Activated effector memory CD4-positive, alpha-beta T cell treated with Interleukin-2 at 50 U/mL for 16 hours (primary cell): ENCODE measurements at places on chromosomes 1 and 21.

DNA sequence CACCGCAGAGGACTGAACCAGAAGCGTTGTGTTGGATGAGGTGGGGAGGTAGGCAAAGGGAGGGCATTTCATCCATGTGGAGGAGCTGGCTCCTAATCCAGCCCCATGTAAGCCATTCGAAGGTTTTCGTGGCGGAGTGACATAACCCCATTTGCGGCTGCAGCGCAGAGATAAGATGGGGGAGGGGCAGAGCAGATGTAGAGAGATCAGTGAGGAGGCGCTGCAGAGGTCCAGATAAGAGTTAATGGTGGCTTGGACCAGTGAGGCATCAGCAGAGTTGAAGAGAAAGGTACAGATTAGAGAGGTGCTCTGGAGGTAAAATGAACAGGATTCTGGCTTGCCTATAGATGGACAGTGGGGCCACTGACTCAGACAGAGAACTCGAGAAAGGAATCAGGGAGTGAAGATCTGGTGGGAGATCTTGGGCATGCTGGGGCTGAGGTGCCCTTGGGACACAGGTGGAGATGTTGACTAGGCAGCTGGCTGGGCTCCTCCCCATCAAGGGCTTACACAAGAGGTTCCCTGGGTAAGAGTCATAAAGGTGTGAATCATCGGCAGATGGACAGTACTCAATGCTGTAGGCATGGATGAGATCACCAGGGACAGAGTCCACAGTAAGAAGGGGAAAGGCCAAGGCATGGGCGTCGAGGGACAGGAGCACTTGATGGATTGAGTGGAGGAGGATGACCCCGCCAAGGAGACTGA lies 7.8 kb upstream of the PTPRF start:
- DNase-seq: no peak

DNA sequence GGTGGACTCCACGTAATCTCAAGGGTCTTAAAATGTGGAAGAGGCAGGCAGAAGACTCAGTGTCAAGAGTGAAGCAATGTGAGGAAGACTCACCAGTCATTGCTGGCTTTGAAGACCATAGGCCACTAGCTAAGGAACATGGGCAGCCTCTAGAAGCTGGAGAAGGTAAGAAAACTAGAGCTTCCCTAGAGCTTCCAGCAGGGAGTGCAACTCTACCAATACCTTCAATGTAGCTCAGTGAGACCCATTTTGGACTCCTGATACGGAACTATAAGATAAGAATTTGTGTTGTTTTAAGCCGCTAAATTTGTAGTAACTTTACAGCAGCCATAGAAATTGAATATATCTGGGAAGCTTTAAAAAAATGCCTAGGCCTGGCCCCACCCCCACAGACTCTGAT lies 18.9 kb downstream of the METTL13 start:
- no peak for DNase-seq

DNA sequence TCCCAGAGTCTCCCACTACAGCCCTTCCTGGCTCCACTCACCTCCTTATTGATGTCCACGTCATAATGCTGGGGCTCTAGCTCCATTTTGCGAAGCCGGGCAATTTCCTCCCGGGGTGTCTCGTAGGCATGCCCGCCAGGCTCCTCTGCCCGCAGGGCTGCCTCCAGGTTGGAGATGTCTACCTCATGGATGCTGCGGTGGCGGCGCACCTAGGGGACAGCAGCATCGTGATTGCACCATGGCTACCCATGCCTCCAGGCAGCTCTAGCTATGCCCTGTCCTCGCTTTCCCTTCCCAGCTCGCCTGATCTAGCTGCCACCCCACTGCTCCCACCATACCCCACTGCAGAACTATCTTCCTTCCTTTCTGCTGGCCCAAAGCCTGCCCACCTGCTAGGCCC lies 15.1 kb upstream of the GOLT1A start:
- DNase-seq: no peak

DNA sequence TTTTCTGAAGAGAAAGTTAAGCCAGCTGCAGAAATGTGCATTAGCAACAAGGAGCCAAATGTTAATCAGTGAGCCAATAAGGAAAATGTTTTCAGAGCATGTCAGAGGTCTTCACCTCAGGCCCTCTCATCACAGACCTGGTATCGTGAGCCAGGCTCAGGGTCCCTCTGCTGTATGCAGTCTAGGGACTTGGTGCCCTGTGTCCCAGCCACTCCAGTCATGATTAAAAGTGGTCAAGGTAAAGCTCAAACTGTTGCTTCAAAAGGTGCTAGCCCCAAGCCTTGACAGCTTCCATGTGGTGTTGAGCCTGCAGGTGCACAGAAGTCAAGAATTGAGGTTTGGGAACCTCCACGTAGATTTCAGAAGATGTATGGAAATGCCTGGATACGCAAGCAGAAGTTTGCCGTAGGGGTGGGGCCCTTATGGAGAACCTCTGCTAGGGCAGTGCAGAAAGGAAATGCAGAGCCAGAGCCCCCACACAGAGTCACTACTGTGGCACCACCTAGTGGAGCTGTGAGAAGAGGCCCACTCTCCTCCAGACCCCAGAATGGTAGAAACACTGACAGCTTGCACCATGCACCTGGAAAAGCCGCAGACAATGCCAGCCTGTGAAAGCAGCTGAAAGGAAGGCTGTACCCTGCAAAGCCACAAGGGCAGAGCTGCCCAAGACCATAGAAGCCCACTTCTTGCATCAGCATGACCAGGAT lies 1128.7 kb downstream of the AMY1C start:
- DNase-seq: no peak

DNA sequence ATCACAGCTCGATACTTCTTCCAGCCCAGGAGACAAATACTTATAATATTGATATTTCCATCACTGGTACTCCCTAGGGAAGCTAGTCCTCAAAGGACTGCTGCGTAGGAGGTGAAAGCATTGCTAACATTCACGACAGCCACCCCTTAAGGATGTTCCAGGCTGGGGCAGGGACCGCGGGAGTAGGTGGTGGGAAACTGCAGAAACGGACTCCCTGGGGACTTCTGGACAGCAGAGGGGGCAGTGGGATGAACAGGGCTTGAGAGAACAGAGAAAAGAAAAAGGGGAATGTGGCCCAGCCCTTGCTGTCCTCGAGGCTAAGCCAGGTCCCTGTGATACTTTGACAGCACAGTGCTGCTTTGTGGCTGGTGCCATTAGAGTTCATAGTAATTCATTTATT lies 108.0 kb downstream of the HMGB4 start:
- no peak for DNase-seq
